ENCODE measurements at places on chromosomes 11 and 22.

GRCh38 chr11:45097721-45098493 is 48.5 kb upstream of the PRDM11 start:
- DNase-seq, result no peak

DNA sequence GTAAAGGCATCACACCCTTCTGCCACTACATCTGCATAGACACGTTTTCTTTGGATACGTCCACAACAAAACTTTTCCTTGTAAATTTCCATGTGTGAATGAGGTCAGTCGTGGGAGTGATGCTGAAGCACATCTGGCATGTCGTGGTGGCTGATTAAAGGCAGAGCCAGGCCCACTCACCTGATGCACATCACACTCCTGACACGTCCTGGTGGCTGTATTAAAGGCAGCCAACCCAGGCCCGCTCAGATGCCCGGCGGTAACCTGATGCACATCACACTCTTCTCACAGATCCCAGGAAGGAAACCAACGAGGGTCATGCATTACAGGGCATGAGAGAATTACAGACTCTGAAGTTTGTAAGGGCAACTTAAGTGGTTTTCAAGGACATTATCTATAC is 321.6 kb upstream of the B3GAT1 start:
- no peak for DNase-seq

DNA sequence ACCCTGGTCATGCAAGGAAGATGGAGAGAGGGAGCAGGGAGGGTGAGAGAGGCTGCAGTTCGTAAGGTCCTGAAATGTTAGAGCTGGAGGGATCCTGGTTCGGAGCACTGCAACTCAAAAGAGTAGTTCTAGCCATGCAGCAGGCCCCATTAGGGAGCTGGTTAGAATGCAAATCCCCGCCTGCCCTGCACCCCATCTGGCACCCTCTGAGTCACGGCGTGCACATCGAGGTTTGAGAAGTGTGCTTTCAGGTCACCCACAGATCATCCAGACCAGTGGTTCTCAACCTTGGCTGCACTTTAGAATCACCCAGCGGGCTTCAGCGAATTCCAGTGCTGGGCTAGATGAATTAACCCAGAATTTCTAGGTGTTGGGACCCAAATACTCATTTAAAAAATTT is 48.2 kb downstream of the ST3GAL4 start:
- DNase-seq, result no peak

GRCh38 chr11:124800226-124800929 is at the start of gene MSANTD2:
MSANTD2 (minus strand) TSS chr11:124800406; CDS start chr11:124800380, 26 bp downstream.
- peak; percentile 54 for DNase-seq

- DNase-seq, result no peak
These were observed 131.9 kb downstream of the WNT11 start for GRCh38 chr11:76074148-76075095.

GRCh38 chr22:41672780-41673509 is 15.7 kb downstream of the SNU13 start:
- no peak for DNase-seq

DNA sequence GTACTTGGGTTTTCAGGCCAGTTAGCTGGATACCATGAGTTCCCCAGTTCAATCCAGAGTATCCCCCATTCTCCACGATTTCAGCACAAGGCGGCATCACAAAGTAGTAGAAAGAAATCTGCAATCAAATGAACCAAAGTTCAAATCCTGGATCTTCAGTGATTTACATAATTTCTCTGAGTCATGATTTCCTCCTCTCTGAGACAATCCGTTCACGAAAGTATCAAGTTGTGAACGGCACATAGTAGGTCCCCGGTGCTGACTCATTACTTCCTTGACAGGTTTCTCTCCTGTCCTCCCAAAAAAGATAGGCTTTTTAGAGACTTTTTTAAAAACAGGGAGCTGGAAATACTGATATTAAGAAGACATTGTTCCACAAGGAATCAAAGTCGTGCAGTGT is 69.1 kb upstream of the AKIP1 start:
- no peak for DNase-seq

DNA sequence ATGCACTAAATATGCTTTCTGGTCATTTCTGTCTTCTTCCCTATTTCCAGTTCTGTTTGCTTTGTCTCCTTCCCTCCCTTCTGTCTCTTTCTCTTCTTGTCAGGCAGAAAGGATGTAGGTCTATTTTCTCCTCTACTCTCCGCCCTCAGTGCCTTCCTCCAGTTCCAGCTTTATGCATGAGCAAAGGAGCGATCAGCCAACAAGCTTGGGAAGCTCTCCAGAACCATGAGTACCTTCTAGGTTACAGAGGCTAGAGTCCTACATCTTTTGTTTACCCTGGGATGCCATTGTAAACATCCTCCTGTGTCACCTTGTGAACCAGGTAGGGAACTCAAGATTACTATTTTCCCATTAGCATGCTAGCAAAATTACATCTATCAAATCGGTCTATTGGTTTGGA is 7.9 kb upstream of the SPON1 start:
- DNase-seq, result no peak

DNA sequence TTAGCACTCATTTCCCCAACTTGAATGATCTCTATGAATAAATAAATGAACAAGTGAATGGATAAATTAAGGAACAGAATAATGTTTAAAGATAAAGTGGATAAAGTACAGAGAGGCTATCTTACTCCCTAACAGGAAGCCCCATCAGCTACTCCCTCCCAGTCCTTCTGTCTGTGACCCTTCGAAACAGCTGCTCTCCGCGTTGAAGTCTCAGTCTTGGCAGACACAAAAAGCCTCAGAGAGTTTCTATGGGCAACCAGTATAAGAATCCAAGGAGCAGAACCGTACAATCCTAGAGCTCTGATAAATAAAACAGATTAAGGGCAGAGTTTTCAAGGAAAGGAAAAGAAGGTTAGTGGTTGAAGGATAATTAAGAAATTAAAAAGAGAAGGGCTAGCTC is 35.0 kb downstream of the GUCY1A2 start:
- DNase-seq, result no peak

GRCh38 chr22:29799217-29799680 is 32.1 kb downstream of the UQCR10 start:
- no peak for DNase-seq

- no peak for DNase-seq
These were observed 40.0 kb downstream of the BTG4 start for GRCh38 chr11:111472228-111472627.

DNA sequence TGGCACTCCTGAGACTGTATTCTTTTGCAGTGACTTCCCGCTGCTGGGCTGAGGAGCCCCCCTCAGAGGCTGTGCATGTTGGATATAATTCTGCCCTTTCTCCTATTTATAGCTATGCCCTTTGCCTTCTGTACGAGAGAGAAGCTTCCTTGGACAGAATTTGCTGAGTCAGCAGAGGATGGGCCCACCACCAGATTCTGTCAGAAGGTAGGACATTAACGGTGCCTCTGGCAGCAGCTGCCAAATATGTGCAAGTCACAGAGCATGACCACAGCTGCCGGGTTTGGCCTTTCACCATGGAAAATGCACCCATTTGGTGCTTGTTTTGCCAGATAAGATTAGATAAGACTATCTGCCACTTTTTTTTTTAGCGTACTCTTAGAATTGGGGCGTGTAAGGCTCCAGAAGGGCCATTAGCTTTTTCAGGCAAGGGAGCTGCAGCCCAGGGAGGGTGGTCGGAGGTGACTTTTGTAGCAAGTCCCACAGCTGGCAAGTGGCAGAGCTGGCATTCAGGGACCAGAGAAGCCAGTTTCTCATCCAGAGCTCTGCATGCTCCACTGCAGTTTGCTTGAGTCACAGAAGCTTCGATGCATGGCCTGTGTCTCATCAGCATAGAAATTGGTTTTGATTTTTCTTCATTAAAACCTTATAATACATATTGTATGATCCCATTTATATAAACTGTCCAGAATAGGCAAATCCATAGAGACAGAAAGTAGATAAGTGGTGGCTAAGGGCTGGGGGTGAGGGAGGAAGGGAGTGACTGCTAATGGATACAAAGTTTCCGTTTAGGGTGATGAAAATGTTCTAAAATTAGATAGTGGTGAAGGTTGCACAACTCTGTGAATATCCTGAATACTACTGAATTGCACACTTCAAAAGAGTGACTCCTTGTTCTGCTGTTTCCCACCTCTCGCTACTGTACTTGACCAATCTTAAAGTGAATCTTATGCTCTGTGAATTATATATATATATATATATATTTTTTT is 15.8 kb downstream of the UPB1 start:
- no peak for DNase-seq

GRCh38 chr11:118889797-118890196 is 6.1 kb downstream of the CXCR5 start:
- no peak for DNase-seq

GRCh38 chr11:8604078-8604723 is 10.2 kb upstream of the STK33 start:
- no peak for DNase-seq

- peak; percentile 51 for DNase-seq
These were observed 13.9 kb downstream of the OTUB1 start for GRCh38 chr11:64000026-64000739.

DNA sequence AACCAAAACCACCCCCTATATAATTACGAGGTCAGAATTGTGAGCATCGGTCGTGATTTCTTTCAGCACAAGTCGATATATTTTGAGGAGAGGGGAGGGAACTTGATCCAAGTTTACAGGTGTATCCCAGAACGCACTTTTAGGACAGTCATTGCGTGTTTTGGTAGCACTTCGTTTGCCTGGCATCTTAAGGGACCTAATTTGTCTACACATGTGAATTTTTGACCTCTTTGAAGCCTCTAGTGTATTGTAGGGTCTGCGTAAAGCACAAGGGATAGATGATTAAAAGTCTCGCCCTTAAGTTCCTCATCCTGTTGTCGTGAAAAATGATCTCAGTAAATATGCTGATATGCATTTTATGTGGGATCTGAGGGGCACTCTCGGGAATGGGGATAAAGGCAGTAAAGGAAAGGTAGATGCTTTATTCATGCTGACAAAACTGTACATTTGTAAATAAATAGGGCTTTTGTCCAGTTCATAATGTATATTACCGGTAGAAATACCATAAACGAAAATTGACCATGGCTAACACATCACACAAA is 632 bp upstream of the CCDC34 start:
- no peak for DNase-seq

GRCh38 chr11:87909178-87909577 is 266.1 kb downstream of the RAB38 start:
- no peak for DNase-seq

DNA sequence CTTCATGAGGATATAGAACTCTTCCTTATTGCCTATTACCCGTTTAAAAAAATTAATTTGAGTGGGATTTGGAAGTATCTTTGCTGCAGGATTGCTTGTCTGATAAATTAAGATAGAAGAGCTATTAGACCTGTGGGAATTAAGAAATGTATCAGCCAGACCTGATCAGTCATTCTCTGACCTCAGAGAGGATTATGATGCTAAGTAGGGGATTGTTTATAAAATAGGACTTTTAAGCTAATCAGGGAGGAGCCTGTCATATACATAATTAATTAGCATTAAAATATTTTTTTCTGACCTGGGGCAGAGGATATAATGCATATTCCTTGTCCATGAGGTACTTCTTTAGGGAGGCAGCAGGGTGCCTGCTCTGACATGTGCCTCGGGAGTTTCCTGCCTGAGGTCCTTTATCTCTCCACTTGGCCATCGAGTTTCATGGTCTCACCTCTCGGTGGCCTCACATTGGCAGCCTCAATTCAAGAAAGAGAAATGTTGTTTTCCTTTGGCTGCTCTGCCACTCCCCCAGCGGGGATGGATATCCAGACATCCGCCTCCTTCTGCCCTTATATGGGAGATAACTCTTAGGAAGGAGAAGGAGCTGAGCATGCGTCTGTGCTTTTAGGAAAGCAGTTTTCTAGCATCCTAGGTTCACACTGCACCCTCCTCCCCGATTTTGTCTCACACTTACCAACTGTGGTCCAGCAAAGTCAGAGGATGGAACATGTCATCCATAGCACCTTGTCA is 41.1 kb downstream of the DIXDC1 start:
- DNase-seq, result no peak

DNA sequence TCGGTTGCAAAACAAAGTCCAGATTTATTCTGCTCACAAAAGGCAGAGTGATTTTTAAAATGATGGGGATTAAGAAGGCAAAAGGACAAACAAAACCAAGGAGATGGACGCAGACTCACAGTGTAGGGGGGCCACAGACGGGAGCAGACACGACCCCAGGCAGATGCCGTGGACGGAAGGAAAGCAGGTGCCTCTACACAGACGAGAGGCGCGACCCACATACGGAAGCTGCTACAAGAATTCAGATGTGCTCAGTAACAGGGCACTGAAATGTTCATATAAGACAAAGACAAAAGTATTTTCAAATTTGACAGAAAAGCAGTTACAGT is 148.9 kb downstream of the BRD1 start:
- no peak for DNase-seq

DNA sequence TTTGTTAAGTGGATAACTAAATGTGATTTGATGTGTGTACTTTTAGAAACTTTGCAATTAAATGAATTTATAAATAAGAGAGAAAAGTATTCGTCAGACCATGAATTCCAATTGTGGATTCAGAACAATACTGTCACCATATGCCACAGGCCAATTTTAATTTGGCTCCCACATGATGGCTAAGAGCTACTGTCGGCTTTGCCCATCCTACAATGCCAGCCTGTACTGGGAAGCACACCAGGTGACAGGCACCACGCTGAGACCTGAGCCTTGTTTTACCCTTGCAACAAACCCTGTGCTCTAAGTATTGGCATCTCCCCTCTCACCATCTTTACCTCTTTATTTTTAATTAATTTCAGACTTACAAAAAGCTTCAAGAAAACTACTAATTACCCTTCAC is 14.0 kb downstream of the RAB30 start:
- DNase-seq, result no peak

DNA sequence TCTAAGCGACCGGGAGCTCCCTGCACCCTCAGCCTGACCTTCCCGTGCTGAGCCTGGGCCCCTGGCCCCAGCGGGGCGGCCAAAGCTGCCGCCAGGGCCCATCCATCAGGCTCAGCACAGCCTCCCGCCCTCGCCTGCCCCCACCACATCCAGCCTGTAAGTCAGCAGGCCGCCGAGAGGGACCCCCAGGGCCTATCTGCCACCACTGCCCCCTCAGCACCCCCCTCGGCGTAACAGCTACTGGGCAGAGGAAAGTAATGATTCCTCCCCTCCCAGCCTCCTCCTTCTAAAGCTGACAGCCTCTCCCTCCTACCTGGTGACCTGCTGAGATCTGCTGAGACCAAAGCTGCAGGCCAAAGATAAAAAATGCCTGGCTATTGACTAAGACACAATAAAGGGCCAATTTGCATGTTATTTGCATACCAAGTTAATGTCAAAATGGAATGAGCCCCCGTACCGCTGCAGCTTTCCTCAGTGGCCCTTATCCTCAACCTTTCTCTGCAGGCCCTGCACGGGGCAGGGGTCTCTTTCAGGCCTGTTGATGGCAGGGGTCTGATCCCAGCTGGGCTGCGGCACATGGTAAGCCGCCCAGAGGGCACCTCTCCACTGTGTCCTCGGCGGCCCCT is 51.6 kb downstream of the RPUSD4 start:
- DNase-seq, result no peak

GRCh38 chr22:39314251-39314971 is 5.0 kb downstream of the RPL3 start:
- DNase-seq, result no peak

All from activated CD4-positive, alpha-beta T cell treated with anti-CD3 and anti-CD28 coated beads for 24 hours (primary cell).